ENCODE measurements at places on chromosomes 4 and X. TPM values are rescaled to one million over a fixed set of nuclear protein-coding genes. Genes with fewer than 3 reads are reported as not detected.

DNA sequence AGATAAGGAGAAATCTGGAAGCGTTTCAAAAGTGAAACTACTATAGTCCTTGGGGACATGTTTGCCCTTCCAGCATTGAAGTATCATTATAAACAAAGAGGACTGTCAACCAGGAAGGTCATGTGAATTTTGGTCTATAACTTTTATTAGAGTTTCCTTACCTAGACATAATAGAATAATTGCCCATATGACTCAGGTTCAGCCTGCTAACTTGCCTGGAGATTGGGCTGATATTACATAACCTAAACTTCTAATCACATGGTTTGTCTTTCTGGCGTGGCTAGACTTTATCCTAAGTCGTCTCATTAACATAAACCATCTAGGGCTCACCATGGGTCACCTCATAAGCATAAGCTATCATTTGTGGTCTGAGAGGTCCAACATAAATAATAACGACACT, 775.9 kb downstream of the CENPC start:
- DNase-seq: no peak

DNA sequence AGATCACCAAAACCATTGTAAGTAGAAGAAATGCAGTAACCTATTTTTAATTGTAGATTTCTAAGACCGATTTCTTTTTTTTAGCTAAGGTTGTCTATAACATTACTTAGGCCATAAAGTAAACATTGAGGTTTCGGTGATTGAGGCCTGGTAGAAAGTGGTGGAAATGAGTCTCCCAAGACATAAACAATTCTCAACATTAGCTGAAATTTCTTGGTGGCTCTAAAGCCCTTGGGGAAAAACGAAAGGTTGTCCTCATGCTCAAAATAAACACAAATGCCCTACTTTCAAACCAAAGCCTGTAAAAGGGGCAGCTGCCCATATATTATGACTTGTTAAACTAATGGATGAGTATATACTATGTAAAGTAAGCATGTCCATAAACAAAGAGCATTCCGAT, 98.8 kb downstream of the SCFD2 start:
- DNase-seq: no peak

NLRP2B gene
- not detected for total RNA-seq

GRCh38 chr4:123856689-123857545, 460.3 kb downstream of the SPRY1 start:
- no peak for DNase-seq

HMGN5 gene
- total RNA-seq: 5.3 TPM

Measured in mesothelial cell of epicardium (in vitro differentiated cells).